D721Med (cell line): ENCODE measurements at places on chromosomes 2 and 18.

DNA sequence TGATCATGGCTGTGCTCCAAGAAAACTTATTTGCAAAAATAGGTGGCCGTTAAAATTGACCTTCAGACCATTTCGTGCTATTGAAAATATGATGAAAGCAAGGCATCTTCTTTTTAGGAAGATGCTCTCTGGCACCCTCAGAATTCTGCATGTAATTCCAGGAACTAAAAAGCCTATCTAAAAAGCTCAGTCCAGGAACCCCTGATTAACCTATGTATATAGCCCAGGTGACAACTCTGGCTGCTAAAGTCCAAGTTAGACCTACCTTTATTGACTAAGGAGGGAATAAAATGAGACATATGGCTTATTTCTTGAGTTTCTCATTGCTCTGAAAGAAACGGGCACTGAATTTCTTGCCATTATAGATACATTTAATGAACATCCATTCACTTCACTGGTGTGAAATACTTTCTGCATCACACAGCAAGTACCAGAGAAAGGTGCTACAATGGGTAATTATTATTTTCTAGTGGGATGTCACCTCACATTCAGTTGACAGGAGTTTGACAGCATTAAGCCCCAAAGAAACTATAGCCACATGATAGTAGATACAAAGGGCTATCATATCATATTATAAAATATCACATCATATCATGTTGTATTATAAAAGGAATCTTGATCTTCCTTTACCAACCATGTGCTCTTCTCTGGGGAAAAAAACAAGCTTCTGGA lies 83.8 kb downstream of the EPHA4 start:
- DNase-seq, result no peak

DNA sequence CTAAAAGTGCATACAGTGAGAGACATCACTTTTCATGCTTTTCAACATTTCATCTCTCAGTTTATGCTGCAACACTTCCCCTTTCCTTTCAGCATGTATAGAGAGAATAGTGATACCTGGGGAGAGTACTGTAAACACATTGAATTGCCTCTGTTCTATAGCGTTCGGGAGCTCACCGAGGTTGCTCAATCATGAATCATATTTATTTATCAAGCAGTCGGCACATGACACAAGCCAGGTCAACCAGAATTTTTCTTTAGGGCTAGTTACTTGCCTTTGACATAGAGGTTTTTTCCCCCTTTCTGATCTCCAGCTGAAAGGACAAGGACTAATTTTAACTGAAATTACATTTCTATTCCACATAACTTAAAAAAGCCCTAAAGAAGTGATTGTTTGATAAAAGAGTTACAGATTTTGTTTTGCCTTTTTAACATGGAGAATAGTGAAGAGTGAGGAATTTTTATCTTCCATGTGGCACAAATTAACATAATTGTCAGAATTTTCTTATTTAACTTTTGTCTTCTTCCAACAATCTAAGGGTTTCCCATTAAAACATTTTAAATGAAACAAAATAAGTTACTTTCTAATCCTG lies 690.9 kb upstream of the TMEFF2 start:
- DNase-seq, result no peak

GRCh38 chr18:76402026-76402990 lies 92.7 kb downstream of the ZNF516 start:
- no peak for DNase-seq

DNA sequence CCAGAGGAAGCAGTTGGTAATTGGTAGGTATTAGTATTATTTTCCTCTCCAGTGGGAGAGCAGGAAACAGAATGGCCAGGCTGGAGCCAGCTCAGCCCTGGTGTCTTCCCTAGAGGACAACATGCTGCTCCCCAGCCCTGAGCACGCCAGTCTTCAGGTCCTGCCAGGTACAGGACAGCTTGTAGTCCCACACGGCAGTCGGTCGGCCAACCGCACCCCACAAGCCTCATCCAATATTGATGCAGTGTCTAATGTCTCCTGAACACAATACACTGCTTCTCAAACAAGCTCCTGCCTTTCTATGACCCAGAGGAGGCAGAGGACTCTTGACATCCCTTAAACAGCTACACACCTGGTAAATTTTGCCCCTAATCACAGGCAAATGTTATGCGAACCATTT lies 71.0 kb upstream of the PPP1CB start:
- no peak for DNase-seq

DNA sequence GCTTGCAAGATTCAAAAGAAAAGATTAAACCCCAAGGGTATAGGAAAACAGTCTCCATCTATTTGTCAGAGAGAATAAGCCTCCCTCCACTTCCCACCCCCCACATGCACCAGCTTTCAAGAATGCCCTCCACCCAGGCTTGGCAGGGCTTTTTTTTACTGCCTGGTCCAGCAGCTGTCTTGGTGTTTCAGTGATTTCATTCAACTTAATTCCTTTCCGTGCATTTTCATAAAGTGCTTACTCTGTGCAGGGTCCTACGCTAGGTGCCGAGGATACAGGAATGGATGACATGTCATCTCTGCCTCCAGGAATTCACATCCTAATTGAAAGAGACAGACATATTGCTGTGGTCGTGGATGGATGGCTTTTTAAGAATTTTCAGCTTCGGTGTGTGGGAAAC lies 117.9 kb downstream of the LRATD1 start:
- DNase-seq, result no peak

- DNase-seq, result no peak
These were observed 301.5 kb upstream of the MGAT5 start for GRCh38 chr2:133952420-133952819.
